Stimulated activated CD4-positive, alpha-beta T cell treated with anti-CD3 and anti-CD28 coated beads, Interleukin-1b, Interleukin-23, amount 100 ng/mL, for 1 hour (primary cell): ENCODE measurements at places on chromosomes 11 and 22.

GRCh38 chr11:70545610-70545912 lies 147.2 kb downstream of the CTTN start:
- no peak for DNase-seq

DNA sequence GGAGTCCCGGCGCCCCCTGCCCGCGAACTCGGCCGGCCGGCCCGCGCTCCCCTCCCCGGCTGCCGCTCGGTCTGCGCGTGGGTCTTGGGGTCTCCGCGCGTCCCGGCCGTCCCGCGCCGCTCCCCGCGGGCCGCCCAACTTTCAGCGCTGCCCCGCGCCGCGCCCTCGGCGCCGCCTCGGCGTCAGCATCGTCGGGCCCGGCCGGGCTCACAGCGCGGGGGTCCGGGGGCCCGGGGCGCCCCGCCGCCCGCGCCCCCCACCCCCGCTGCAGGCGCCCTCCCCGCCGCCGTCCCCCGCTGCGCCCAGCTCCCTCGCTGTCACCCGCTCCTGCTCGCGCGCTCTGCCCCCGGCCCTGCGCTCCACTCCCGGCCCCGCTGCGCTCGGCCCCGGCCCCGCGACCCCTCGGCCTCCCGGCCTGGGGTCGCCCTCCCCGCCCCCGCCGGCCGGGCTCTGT lies at the start of gene KCNJ4:
TSS of gene KCNJ4 (minus strand) at position 124 of the 454 bp plus-strand sequence. CDS start 27,067 bp downstream, outside the sequence.
- no peak for DNase-seq

DNA sequence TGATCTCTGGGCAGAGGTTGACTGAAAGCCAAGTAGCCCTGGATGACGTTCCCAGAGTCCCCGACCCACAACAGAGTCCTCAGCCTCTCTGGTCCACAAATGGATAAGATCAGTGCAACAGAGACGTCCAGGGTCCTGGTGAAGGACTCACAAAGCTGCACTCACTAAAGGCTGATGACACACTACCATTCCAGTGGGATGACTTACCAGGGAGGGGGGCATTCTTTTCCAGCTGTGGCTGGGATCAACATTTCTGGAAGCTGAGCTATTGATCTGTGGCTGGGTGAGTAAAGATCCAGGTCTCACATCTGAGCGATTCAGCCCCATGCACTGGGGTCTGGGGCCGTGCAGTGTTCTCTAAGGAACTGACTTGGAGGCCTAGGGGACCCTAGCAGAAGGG lies 296.2 kb downstream of the NTM start:
- DNase-seq = no peak

DNA sequence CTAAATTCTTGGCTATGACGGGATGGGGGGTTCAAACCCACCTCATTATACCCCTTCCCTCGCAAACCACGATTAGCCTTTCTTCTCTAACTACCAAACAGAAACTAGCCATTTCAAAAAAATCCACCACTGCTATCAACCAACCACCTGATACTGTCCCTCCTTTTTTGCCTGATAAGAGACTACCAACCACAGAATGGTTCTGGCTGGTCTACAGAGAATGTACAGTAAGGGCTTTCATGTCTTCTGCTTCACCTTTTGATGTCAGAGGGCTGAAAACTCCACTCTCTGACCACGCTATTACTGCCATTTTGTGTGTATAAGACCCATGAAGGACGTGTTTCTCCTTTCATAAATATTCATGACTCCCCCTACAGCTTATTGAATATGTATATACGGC lies 19.1 kb downstream of the RIC3 start:
- DNase-seq = no peak

- no peak for DNase-seq
Observed at GRCh38 chr11:9459667-9460321, 1.0 kb upstream of the ZNF143 start.

DNA sequence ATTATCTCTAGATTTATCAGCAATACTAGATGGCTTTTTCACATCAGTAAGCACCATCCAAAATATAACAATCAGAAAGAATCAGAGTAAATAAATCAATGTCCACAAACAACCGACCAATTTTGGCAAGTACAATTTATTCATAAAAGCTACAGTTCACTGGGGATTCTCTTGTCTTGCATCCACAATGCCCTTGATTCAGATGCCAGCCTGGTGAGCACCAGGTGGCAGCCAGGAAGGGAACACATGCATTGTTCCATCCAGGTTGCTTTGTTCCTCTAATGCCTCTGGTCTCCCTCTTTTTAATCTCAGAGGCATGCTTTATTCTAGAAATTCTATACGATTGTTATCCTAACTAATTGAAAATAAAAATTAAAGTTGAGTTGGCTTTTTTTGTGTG lies 242.1 kb upstream of the KIRREL3 start:
- no peak for DNase-seq

- no peak for DNase-seq
Observed at GRCh38 chr11:131201674-131202073, 168.7 kb upstream of the NTM start.

DNA sequence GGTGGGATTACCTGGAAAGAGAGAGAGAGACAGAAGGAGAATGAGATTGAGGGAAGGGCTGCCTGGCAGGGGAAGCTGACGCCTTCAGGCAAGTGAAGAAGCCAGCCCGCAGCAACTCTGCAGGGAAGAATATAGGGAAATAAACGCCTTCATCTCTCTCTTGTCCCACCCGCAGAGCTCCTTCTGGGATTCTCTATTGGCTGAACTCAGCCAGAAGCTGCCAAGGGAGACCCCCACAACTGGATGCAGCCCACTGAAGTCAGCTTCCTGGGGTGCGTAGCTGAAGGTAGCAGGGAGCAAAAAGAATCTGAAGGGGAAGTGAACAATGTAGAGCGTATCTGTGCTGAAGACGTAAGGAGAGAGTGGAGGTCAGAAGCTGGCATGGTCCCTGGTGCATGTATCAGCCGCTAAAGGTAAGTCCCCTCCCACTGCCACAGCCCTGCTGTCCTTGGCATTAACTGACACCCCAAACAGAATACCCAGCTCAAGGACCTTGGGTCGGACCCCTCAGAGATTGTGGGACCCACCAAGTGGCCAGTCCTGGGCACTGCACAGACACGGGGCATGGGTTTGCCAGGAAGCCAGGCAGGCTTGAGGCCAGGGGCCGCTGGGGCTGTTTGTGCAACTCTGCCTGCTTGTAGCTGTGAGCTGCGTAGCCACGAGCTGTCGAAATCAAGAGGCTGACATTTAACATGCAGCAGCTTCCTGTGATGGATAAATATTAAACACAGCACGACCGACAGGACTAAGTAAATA lies 469.9 kb downstream of the MN1 start:
- no peak for DNase-seq

DNA sequence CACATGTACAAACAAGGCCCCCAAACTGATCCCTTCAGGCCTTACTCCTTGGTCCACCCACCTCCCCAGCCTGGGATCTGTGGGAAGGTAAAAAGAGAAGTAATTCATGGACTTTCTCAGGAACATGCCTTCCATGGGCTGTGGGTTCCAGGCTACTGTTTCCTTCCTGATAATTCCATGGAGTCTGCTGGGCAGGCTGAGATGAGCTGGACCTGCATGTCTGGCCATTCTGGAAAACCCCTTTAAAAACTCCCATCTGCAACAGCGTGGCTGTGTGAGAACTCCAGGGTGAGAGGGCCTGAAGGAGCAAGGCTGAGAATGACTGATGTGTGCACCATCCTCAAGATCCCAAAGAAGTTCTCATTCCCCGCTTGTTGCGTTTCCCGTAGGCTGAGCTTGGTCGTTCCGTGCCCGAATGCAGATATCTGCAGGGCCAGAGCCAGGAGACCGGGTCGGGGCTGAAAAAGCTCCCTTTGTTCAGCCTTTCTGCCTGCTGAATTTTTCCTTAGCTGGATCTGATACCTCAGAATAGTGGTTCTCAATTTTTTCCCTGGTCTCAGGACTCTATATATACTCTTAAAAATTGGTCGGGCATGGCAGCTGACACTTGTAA lies 72.9 kb downstream of the NAT10 start:
- DNase-seq = no peak

DNA sequence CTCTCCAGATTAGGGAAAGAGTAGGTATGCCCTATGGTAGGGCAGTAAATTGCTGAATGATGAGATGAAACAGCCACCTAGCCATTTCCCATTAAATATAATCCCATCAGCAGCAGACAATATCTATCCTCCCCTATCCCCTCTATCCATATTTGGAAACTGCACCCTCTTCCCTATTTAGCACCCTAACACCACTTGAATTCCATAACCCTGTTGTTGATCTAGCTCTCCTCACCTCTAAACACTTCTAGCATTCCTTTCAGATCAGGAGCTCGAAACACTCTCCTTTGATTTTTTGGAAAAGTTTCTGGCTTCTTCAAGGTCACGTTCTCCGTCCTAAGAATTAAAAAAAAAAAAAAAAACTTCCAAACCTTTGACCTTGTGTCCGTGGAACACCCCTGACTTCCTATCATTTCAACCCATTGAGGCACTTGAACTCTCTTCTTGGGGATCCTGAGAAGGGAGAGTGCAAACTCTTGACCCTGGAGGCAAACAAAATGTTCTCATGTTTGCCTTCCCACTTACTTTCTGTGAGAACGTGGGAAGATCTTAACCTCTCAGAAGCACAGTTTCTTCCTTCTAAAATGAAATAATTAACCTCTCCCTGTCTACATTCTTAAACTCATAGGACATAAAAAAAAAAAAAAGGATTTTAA lies 19.0 kb downstream of the TRIM5 start:
- DNase-seq = no peak

DNA sequence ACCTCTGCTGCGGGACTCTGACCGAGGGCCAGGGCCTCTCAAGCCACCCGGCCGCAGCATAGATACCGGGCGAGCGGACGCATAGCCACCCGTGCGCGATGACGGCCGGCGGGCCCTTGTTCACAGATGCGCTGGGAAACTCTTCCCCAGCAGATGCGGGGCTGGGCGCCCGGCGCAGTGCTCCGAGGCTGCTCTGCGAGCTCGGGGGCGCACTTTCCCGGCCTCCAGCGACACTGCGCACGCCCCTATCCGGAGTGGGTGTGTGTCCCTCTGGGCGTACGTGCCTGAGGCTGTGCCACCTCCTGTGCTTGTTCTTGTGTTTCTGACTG lies 104.7 kb upstream of the E2F8 start:
- no peak for DNase-seq

GRCh38 chr11:105696000-105696399 lies 86.1 kb downstream of the GRIA4 start:
- DNase-seq = no peak

GRCh38 chr22:30127749-30128166 lies 47.5 kb downstream of the HORMAD2 start:
- DNase-seq = no peak

DNA sequence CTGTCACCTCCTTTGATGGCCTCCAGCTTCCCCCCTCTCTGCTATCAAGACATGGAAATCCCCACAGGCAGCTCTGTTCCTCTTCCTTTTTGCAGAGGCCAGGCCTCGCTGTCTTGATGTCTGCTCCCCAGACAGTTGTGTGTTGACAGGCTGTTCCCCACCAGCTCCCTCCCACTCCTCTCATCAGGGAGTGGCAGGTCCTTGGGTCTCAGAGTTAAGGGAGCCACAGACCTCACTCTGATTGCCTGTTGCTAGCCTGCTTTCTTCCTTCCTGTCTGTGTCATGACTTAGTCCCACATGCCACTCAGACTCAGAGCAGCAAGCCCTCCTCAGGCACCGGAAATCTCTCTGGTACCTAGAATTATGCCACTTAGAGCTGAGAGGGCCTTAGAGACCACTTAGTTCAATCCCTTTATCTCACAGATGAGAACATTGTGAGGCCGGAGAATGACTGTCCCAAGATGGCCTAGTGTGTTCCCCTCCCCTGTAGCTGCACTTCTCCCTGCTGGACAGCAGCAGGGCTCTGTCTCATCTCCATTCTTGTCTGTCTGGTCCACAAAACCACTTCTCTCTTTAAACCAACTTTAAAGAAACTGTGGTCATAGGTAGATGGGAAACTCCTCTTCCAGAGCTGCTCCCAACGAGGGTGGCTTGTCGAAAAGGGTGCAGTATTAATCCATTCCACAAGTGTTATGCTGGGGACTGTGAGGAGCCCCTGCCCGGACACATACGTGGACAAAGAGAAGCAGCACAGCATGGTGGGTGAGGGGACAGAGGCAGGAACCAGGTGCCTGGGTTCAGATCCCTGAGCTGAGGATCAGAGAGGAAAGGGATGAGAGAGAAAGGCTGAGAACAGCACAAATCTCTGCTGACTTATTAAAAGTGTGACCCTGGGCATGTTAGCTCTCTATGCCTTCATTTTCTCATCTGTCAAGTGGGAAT lies 4.2 kb downstream of the AMPD3 start:
- no peak for DNase-seq

DNA sequence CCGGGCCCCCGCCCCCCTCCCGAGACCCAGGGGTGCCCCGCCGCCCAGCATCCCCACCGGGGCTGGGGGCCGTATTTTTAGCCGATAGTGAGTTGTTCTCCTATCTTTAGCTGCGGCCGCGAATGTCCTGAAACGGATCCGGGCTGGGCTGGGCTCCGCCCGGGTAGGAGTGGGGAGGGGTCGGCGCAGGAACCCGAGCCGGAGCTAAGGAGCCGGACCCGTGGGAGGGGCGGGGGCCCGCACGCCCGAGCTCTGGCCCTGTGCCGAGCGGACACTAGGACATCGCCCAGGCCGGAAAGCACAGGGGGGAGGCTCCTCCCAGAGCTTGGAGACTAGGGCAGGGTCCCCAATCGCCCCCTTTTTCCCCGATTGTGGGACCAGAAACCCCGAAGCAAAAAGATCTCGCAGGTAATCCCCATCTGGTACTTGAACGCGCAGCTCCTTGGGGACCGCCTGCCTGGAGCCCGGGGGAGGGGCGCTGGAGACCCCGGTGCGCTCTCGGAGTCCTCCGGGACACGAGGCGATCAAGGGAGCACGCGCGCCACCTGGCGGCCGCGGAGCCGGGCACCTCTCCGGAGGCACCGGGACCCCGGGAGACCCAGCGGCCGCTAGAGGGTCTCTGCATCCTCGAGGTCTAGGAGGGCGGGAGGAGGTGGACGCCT lies 669 bp downstream of the CDC42EP2 start:
- peak; percentile 48 for DNase-seq

GRCh38 chr22:27175021-27175838 lies 517.8 kb downstream of the MIAT start:
- no peak for DNase-seq

DNA sequence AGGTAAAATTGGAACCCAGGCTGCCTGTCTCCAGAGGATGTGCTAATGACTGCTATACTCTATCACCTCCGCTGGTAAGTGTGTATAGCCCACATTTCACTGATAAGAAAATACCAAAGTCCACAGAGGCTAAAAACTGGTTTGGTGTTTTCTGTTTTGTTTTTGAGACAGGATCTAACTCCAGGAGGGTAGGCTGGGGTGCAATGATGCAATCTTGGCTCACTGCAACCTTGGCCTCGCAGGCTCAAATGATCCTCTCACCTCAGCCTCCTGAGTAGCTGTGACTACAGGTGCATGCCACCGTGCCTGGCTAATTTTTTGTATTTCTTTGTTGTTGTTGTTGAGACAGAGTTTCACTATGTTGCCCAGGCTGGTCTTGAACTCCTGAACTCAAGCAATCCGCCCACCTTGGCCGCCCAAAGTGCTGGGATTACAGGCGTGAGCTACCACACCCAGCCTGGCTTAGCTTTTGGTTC lies 409.8 kb downstream of the LARGE1 start:
- no peak for DNase-seq

- DNase-seq = no peak
Observed at GRCh38 chr11:59459916-59460315, 3.2 kb downstream of the OR4D6 start.

- DNase-seq = no peak
Observed at GRCh38 chr22:31044262-31044861, 36.8 kb upstream of the SMTN start.
